ENCODE measurements at places on chromosomes 16 and 17.

DNA sequence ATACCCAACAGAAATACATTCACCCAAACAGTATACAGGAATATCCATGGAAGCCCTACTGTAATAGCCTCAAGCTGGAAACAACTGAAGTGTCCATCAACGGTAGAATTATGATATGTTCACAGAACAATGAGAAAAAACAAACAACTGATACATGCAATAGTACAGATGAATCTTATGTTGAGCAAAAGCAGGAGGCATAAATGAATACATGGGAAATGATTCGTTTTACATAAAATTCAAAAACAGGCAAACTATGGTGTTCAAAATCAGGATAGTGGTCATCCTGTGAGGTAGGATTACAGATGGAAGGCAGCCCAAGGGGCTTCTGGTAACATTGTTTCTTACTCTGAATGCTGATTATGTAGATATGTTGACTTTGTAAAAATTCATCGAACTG, 25.1 kb downstream of the RFFL start:
- no peak for DNase-seq

GRCh38 chr16:89827383-89828198, 684 bp upstream of the SPIRE2 start:
- DNase-seq: no peak

GRCh38 chr16:8798174-8798527, 512 bp downstream of the PMM2 start:
- no peak for DNase-seq

- DNase-seq: no peak
Measured at GRCh38 chr16:20906341-20907255, 6.0 kb downstream of the LYRM1 start.

DNA sequence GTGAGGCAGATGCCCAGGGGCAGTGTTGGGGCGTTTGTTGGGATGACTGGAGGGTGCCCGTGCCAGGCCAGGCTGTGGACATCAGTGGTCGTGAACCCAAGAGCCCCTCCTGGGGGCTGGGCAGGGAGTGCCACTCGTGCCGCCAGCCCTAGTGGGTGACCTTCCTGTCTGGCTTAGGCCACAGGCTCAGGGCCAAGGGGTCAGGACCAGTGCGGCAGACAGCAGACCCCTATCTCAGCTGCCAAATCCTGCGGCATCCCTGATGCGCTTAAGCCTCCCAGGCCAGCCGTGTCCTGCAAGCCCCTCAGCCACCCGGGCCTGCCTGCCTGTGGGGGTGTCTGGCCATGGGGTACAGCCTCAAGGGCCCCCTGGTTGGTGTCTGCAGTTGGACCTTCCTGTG, 14.7 kb downstream of the PRSS27 start:
- no peak for DNase-seq

DNA sequence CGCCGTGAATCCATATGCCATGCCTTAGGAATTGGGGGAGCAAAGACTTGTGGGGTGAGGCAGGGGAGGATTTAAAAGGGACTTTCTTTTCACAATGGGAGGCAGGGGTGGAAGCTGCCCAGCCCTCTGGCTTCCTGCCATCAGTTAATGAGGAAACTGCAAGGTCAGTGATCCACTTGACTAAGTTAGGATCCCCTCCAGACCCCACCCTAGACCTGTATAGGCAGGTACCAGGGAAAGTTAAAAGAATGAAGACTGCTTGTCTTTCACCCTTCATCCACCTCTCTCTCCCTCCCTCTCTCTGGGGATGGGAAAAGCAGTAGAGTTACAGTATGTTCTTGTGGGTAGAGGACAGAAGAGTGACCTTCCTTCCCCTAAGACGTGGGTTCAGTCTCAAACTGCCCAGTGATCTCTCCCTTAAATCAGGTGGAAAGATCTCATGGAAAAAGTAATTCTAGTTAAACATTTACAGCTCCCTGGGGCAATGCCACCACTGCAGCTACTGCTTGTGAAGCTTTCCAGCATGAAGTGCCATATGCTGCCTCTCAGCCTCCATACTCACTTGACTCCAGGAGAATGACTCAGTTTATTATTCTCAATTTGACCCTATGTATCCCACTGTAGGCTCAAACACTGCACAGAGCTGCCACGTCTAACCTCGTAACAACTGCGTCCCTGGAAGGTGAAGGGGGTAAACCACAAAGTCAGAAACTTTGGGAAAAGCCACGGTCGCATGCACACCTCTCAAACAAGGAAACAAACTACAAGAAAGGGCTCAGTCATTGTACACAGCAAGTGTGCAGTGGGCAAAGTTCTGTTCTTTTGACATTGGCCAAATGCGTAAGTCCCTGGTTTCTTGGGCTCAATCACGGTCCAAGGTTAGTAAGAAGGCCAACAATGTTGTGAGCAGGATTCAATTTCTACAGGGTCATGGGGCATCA, 1.2 kb downstream of the COA3 start:
- DNase-seq: no peak

GRCh38 chr16:11254913-11255736, 879 bp downstream of the SOCS1 start:
- peak; percentile 43 for DNase-seq

- DNase-seq: no peak
Measured at GRCh38 chr16:79826732-79827475, 226.4 kb upstream of the MAF start.

DNA sequence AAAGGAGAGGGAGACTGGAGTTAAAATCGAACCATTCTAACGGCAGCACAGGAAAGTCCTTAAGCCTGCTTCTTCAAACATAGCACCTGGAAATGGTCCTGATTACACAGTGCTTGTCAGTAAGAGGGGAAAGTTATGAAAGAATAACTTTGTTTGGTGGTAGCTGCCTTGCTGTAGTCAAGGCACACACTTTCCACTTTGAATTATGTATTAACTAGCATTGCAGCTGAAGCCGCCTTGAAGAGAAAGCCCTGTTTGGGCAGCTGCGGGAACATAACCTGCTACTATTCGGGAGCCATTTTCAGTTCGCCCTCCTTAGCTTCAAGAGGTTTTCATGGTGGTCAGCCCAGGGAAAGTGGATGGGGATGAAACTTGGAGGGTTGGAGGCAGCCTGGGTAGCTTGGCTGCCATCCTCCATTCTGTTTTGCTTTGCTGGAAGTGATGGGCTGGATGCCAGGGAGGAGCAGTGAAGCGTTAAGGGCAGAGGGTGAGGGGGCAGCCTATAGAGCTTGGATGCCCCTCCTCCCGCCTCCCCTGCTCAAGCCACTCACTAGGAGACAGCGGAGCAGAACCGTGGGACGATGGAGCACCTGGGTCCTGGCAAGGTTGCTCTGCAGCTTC, 5.3 kb upstream of the HAS3 start:
- no peak for DNase-seq

- no peak for DNase-seq
Measured at GRCh38 chr17:58329035-58329809, 627 bp upstream of the TSPOAP1 start.

DNA sequence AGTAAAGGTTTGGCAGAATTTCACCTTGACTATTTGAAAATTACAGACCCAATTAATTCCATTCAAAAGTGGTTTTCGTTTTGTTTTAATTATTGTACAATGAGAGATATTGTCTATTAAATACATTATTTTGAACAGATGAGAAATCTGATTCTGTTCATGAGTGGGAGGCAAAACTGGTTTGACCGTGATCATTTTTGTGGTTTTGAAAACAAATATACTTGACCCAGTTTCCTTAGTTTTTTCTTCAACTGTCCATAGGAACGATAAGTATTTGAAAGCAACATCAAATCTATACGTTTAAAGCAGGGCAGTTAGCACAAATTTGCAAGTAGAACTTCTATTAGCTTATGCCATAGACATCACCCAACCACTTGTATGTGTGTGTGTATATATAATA, 72.6 kb downstream of the CDK12 start:
- DNase-seq: no peak

- DNase-seq: no peak
Measured at GRCh38 chr16:13348416-13348815, 447.0 kb downstream of the SHISA9 start.

- DNase-seq: no peak
Measured at GRCh38 chr17:19411631-19412030, 599 bp downstream of the RNF112 start.

- DNase-seq: no peak
Measured at GRCh38 chr16:86427433-86427851, 82.9 kb upstream of the FOXF1 start.

DNA sequence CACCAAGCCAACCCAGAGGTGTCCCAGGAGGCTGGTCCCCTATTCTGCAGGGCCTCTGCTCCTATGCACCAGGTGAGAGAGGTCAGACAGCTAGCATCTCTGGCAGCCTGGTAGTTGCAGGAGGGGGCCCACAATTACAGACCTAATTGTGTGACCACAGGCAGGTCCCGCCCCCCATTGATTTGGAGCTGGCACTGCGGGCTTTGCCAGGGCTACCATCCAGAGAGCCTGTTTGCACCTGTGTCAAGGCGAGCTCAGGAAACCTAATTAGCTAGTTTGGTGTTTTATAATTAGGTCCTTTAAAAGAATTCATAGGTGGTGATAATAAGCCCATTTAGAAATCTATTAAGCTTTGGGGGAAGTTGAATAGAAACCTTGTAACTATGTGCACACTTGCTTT, 90.2 kb downstream of the MRM1 start:
- DNase-seq: no peak

GRCh38 chr17:67107811-67108775, 63.7 kb downstream of the CACNG1 start:
- no peak for DNase-seq

DNA sequence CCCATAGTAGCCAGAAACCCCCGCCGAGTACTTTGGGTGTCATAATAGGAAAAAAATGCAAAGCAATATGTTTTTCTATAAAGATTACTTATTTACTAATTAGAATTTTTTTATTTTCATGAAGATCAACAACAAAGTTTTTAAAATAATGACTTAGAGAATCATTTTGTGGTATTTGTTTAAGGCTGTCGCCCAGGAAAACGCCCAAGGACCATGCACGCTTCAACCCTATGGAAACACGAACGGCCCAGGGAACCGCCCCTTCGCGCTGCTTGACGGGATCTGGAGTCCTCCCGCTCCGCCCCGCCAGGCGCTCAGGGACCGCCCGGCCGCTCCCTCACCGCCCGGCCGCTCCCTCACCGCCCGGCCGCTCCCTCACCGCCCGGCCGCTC, 408 bp upstream of the KPNA2 start:
- DNase-seq: peak; percentile 83

GRCh38 chr17:37530420-37530819, 40.7 kb downstream of the DUSP14 start:
- DNase-seq: no peak

DNA sequence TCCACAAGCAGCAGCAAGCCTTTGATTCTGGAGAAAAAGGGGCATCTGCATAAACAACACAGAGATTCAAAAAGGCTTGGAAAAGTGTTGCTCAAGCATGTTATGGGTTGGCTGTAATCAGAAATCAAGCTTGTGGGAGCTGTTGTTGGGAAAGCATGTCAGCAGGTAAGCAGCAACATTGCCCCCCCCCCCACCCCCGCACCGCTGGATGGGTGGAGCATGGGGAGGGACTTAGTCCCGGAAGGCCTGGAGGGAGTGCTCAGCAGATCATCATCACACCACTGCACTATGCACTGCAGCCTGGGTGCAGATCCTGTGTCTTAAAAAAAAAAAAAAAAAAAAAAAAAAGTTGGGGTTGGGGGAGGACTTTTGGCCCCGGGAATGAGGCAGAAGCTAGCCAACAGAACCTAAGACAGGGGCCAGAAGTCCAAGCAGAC, 16.8 kb upstream of the AKAP1 start:
- DNase-seq: no peak

GRCh38 chr16:5906351-5906750, 808.8 kb upstream of the EEF2KMT start:
- no peak for DNase-seq

- DNase-seq: no peak
Measured at GRCh38 chr16:59067205-59067604, 333.1 kb upstream of the GOT2 start.

GRCh38 chr17:6163612-6164333, 93.6 kb downstream of the WSCD1 start:
- no peak for DNase-seq

DNA sequence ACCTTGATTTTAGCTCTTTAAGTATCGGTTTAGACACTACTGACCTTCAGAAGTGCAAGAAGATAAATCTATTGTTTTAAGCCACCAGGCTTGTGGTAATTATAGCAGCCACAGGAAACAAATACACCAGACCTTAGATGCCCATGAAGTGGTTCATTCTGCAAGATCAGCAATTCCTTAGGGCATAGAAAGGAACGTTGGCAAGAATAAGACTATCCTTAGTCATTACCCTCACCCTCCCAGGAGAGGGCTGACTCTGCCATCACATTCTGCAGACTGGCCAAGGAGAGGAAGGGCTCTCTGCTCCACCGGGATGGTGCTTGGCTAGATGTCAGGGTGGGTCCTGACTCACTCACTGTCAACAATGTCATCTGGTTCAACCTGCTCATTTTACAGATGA, 14.1 kb upstream of the NDEL1 start:
- DNase-seq: no peak

- no peak for DNase-seq
Measured at GRCh38 chr16:12287796-12288536, 311.4 kb downstream of the SNX29 start.

- no peak for DNase-seq
Measured at GRCh38 chr17:60468371-60468770, 46.1 kb downstream of the CHCT1 start.

DNA sequence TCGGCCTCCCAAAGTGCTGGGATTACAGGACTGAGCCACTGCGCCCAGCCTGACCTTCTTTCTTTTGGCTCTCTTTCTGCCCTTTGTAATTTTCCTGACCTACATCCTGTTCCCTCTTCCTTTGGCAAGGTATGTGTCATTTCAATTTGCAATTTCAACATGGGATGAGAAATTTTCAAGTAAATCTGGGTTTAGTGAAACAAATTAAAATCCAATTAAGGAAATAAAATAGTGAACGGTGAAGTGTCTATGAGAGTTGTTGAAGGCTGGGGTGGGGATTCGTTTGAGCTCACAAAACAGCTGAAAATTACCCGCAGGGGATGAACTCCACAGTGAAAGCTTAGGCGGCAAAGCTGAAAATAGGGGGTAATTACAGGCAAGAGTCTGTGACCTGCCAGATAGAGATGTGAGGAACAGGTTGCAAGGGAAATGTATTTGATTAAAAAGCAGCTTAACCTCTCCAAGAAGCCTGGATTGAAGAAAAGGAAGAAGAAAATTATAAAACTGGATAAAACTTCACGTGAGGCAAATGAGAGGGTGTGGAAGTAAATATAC, 277.7 kb downstream of the UTP18 start:
- DNase-seq: no peak

DNA sequence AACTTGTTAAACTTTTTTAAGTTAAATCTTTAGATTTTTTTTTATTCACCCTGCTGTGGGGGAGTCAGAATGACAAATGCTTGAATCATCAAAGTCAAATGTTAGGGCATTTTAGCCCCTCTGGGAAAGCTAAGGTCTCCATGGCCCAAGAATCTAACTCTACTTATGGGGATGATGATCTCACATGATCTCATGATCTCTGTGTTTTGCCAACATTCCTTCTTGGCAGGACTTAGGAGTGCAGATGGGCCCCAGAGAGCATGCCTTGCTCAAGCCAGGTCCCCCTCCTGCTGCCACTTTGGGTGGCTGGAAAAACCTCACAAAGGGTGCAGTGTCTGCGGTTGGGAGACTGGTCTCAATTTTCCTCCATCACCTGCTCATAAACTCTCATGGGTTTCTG, 108.6 kb downstream of the PRKCB start:
- DNase-seq: no peak
